Esophagus squamous epithelium (tissue), 5 donors: ENCODE measurements at places on chromosomes 3 and 15.

- no peak for DNase-seq
Measured at GRCh38 chr3:98964784-98965183, 63.3 kb upstream of the DCBLD2 start.

DNA sequence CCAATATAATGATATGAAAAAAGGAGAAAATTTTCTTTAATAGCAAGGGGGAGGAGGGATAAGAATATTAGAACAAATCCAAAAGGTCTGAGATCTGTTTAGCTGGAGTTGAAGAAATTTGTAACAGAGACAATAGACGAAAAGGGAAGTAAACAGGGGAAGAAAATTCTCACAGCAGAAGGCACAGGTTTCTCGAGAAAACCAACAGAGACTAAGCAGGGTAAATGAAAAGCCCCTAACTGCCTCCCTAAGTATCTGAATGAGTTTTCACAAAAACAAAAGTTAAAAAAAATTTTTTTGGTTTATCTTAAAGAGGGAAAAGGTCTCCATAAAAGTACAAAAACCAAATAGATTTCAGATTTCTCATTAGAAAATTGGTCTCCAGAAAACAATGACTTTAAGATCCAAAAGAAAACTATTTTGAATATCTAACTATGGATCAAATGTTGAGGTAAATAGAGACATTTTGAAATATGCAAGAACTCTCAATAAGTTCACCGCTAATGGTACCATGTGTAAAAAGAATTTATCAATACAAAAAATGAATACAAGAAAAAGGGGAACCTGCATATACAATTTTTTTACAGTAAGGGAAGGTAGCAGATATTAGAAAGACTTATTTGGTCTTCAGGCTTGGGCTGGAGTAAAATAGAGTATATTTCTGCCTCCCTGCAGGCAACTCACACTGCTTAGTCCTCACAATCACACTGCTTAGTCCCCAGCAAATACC is 23.9 kb upstream of the NEK10 start:
- DNase-seq: no peak

DNA sequence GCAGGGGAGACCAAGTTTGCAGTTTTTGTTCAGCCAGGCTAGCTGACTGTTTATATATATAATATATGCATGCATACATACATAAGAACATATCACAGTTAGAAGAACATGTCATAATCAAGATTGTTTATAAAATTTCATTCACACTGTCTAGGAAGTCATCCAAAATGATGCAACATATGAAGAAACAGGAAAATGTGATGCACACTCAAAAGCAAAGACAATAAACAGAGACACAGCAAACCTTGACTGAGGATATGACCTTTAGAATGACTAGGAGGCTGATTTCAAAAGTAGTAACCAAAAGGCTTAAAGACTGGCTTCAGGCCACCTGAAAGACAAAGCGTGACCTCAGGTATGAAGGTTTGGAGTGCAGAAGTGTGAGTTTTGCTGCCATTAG is 166.2 kb upstream of the NDN start:
- DNase-seq: no peak

DNA sequence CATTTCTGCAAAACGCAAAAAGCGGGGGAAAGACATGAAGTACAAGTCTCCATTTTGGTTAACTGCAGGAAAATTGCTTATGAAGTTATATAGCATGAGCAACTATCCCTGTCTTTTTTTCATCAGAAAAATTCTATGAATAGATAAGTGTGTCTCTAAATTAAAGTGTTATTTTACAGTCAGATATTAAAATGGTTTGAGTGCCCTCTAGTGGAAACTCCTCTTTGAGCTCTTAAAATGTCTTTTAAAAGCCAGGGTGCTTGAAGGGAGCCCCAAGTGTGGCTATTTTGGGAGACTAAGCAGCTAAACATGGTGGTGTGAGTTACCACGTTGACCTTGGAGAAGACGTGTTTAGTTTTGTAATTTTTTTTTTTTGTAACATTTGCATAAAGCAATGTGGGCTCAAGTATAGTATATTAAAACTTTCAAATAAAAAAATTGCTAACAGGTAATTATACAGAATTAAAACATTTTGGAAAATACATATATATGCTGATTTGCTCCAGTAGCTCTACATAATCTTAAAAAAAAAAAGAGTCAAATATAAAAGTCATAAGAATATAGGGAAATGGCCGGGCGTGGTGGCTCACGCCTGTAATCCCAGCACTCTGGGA is 77.2 kb downstream of the PPP2R3A start:
- no peak for DNase-seq

GRCh38 chr3:23938688-23939087 is 6.4 kb upstream of the NR1D2 start:
- no peak for DNase-seq

DNA sequence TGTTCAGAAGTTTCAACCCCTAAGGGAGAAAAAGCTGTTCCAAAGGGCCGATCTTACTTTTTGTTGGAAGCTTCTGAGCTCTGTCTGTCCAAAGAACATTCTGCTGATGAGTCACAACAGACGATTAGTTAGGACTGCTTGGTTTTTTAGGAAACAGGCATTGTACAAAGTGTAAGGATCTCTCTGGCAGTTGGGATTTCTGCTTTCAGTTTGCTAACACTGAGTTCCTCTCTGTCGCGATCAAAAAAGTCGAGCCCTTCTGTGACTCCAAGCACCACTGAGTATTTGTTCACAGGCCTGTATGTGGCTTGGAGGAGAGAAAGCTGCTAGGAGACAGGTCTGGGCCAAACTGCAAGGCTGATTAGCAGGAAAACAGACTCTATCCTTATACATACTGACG is 91.8 kb upstream of the PFN2 start:
- no peak for DNase-seq

DNA sequence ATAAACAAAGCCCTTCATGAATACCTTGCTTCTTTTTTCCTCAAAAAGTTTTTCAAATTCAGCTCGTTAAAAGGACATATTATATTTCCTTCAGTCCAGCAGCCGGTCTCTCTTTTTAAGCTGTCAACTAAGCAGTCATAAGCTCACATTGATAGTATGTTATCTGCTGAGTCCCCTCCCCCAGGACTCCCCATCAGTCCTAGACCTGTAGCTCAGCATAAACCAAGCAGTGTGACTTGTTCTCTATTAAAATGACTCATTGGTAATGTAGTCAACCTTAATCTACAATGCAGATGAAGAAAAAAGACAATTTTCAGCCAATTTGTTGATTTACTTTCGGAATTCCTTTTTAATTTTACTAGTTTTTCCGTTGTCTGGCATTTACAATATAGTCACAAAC is 483.8 kb downstream of the MECOM start:
- no peak for DNase-seq

DNA sequence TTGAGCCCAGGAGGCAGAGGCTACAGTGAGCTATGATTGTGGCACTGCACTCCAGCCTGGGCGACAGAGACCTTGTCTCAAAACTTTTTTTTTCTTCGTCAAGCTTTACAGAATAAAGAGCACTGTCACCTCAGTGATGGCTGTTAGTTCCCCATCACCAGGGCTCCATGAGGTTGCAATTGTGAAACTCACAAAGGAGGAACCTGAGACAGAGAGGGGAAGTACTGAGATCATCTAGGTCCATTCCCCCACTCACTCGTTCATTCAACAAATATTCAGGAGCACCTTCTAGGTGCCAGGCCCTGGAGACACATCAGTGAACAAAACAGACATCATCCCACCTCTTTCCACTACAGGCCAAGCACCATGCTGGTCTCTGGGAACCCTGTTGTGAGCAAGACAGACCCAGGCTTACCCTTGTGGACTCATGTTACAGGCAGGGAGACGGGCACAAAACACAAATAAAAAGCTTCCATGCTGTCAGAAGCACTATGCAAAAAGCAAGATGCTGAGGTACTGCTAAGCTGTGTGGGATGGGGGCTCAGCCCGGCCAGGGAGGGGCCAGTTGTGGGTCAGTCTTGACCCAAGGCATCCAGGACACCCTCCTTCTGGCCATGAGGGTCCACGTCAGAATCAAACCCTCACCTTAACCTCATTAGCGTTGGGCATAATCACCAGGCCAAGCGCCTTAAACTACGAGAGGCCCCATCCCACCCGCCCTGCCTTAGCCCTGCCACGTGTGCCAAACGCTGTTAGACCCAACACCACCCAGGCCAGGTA is 2.1 kb upstream of the RHO start:
- DNase-seq: no peak

GRCh38 chr3:112531358-112531781 is 30.4 kb downstream of the ATG3 start:
- no peak for DNase-seq

DNA sequence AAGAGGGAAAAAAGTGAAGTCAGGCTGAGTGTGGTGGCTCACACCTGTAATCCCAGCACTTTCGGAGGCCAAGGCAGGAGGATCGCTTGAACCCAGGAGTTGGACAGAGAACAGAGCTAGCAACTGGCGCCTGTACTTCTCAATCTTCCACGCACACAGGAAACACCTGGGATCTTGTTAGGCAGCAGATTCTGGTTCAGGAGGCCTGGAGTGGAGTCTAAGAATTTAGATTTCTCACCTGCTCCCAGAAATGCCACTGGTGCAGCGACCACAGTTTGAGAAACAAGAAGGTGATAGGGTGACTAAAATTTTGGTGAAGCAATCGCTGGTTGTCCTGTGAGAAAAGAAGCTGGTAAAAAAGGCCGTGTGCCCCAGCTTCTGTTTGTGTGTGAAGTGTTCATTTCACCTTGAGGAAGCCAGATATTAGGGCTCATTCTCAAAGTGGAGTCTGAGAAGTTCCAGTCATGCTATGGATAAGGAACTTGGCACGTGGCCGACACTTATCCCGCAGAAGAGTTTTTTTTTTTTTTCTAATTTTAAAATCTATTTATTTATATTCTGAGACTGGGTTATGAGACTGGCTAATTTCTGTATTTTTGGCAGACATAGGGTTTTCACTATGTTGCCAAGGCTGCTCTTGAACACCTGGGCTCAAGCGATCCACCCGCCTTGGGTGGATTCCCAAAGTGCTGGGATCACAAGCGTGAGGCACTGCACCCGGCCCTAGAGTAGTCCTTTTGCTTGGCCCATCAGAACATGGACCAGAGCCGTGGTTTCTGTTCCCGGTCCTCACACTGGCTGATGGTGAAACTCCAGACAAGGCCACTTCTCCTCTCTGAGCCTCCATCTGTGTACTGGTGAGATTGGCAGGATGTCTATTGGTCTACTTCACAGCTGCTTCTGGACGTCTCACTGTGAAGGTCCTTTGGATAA is 324.6 kb upstream of the PROK2 start:
- DNase-seq: no peak

DNA sequence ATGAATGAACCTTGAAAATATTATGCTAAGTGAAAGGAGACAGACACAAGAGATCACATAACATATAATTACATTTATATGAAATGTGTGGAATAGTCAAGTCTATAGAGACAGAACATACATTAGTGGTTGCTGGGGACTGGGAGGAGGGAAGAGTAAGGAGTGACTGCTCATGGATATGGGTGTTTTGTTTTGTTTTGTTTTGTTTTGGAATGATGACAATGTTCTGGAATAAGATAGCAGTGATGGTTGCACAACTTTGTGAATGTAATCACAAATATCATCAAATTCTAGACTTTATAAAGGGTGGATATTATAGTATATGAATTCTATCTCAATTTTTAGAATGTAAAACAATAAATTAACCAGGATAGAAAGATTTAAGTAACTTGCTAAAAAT is 57.4 kb upstream of the PHLDB2 start:
- no peak for DNase-seq

DNA sequence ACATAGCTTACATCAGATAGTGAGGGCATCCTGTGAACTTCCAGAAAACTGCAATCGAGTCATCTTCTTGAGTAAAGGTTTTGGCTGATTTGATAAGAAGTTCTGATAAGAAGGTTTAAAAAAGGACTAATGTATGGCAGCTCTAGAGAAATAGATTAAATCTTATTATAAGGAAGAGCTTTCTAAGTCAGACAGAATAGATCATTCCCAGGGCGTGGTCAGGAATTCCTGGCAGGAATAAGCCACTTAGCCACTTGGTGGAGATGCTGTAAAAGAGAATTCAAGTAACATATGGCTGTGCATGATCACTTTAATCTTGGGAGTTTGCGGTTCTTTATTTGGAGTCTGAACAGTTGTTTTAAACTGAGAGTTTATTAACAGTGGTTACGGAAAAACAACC is 17.4 kb downstream of the PGBD4 start:
- DNase-seq: no peak

DNA sequence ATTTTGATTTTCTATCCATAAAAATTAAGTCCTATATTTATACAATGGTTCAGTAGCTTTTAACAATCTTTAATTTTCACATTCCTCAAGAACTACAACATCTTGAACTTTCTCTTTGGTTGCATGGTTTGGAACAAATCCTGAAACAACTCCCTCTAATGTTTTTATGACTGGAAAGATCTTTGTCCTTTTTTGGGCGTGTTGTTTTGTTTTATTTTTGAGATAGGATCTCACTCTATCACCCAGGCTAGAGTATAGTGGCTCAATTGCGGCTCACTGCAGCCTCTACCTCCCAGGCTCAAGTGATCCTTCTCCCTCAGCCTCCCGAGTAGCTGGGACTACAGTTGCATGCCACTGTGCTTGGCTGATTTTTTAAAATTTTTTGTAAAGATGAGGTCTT is 4.0 kb downstream of the STX19 start:
- DNase-seq: no peak

DNA sequence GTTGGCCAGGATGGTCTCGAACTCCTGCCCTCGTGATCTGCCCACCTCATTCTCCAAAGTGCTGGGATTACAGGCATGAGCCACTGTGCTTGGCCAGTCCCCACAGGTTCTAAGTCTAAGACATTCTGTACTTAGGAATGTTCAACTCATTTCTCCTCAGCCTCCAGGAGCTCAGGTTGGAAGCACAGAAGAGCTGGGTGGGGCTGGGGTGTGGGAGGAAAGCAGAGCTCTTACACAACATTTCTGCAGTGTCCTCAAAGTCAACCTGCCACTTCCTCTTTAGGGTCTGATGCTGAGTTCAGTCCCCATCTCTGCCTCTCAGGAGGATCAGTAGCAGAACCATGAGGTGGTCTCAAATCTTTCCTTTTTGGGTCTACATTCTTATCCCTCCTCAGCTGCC is 75.5 kb downstream of the MRPL46 start:
- DNase-seq: no peak

GRCh38 chr3:64129581-64129980 is 95.7 kb downstream of the PRICKLE2 start:
- no peak for DNase-seq

- DNase-seq: no peak
Measured at GRCh38 chr3:192890347-192891335, 27.0 kb downstream of the MB21D2 start.

DNA sequence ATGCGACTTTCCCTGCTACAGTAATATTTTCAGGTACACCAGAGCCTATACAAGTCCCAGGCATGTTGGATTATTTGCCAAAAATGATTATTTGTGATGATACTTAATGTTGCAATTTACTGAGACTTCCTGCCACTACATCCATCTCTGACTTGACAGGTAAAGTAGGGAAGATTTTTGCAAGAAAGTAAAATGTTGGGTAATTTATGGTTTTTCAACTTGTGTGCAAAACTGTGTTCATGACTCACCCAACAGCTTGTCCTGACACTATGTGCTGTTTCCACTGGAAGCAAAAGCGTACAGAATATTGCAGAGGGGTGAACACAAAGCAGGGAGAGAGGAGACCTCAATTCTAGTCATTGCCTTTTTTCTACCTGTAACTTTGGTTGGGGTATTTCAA is 5.4 kb upstream of the CRBN start:
- no peak for DNase-seq

- DNase-seq: no peak
Measured at GRCh38 chr3:1587426-1587825, 494.6 kb downstream of the CNTN6 start.

- DNase-seq: no peak
Measured at GRCh38 chr3:108620250-108620649, 30.7 kb downstream of the DZIP3 start.

GRCh38 chr3:2589336-2589969 is 490.8 kb downstream of the CNTN4 start:
- DNase-seq: no peak

GRCh38 chr3:61772456-61772855 is 211.1 kb downstream of the PTPRG start:
- DNase-seq: no peak
